GM12878 (cell line): ENCODE measurements at places on chromosomes 2 and 18.
A peak's percentile ranks its signal among the peaks of the same experiment; 100 is the strongest.

GRCh38 chr2:164967781-164968228 is 12.5 kb upstream of the SLC38A11 start:
- no peak for DNase-seq

GRCh38 chr18:3248062-3248657 is 559 bp downstream of the MYL12A start:
- no peak for DNase-seq

- DNase-seq = no peak
These were observed 48.9 kb downstream of the EFR3B start for GRCh38 chr2:25090801-25091200.

GRCh38 chr2:197164141-197164754 is 146.3 kb downstream of the ANKRD44 start:
- DNase-seq = no peak

- no peak for DNase-seq
These were observed 15.6 kb upstream of the INO80C start for GRCh38 chr18:35513181-35513936.

DNA sequence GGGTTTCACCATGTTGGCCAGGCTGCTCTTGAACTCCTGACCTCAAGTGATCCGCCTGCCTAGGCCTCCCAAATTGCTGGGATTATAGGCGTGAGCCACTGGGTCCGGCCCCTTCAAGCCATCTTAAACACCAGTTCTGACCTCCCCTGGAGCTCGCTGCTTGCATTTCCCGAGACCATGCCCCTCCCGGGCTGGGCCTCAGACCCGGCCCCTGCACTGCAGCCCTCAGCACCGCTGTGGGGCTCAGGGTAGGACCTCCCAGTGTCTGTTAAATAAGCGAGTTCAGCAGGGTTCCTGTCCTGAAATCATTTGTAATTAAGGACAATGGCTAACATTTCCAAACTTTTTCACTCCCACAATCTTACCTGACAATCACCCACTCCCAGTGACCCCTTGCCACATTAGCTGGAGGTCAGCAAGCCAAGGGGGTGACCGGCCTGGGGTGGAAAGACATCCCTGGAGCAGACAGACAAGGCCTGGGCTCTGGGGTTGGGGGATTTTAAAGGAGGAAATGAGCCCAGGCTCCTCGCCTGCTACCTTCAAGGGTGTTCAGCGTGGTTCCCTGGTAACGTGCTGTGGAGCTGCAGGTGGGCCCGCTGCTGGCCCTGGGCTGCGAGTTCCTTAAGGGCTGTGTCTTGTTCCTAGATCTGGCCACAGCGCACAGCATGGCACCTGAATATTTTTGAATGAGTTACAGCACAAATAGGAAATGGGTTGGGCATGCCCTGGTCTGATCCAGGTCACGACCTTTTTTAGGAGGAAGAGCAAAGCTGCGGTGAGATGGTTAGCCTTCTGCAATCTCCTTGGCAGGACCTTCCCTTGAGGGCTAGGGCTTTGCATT is 15.1 kb downstream of the CYS1 start:
- DNase-seq = no peak

- DNase-seq = no peak
These were observed 120.0 kb downstream of the DNAH6 start for GRCh38 chr2:84636080-84636971.

DNA sequence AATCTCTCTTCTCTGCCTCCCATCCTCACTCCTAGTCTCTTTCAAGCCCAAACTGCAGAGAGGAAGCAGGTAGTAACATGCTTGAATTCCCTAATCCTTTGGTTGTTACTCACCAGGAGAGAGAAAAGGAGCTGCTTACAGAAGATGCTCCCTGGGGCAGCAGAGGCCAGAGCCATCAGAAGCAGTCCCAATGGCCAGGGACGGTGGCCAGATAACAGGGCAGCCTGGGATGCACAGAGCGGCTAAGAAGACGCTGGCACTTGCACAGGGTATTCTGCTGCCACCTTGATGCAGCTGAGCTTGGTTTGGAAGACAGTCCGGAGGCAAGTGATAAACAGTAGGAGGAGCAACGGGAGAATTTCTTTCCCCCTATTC is 250 bp downstream of the DSC1 start:
- no peak for DNase-seq

DNA sequence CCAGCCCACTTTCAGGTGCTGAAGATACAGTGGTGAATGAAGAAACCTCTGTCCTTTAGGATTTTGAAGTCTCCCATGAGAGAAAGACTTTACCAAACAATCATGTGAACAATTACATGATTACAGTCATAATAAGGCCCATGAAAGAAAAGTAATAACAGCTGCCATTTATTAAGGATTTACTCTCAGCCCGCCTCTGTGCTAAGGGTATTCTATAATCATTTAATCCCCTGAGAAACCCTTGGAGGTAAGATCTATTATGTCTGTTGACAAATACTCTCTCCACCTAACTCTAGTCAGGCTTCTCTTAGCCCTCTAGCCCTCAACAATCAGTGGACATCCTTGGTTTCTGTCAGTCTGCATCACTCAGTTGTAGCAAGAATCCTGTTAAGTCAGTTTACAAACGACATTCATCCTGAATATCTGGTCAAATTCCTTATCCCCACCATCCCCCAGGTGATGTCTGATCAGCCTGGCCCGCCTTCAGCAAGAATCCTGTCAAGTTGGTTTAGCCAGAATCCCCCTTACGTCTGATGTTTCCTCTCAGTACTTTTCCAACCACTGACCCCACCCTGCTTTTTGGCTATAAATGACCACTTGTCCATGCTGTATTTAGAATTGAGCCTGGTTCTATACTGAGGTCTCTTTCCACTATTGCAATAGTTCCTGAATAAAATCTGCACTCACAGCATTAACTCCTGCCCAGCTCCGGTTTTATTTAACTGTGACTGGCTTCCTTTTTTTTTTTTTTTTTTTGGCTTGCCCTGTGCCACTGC is 12.2 kb upstream of the SOCS6 start:
- DNase-seq = no peak

DNA sequence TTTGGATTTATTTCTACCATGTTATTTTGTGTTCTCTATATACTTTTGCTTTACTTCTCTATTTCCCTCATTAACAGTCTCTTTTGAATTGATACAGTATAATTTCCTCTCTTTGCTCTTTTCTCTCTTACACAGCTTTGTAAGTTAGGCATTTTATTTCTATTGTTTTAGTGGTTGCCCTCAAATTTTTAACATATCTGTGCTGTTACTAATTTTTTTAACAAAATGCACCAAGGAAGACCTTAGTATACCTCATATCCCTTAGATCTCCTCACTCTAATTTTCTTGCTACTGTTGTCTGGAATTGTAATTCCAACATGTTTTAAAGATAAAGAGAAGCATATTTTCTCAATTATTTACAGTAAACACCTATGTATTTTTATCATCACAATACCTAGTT is 416.8 kb upstream of the SLC14A2 start:
- DNase-seq = no peak

DNA sequence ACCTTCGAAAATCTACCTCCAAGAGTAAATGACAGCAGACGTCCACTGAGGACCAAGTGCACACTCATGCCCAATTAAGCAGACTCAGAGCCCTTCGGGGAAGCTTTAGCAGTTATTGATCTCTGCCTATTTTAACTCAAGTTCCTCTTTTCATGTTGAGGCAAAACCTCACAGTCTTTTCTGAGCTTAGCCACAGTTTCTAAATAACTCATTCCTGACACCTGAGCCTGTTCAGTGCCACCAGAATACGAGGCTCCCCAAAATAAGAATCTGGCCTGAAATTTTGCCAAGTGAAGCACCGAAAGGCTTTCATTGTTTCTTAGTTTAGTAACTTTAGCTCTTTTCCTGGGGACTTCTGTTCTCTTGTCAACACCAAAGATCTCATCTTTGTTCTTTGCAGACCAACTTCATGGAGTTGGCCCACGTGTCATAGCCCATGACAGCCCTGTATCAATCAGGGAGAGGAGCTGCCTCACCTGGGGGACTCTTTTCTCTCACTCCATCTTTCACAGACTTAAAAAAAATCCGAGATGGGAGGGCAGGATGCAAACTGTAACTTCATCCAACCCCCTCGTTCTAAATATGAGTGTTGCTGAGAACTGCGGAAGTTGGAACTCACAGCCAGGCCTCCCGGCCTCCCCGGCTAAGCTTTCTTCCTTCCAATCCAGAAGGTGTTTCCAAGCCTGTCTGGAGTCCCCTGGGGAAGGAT is 22.2 kb downstream of the INPP5D start:
- DNase-seq = peak; percentile 95

GRCh38 chr2:156340804-156341451 is 8.4 kb upstream of the NR4A2 start:
- DNase-seq = no peak

GRCh38 chr2:162490052-162490717 is 146.3 kb downstream of the GCA start:
- DNase-seq = peak; percentile 24

DNA sequence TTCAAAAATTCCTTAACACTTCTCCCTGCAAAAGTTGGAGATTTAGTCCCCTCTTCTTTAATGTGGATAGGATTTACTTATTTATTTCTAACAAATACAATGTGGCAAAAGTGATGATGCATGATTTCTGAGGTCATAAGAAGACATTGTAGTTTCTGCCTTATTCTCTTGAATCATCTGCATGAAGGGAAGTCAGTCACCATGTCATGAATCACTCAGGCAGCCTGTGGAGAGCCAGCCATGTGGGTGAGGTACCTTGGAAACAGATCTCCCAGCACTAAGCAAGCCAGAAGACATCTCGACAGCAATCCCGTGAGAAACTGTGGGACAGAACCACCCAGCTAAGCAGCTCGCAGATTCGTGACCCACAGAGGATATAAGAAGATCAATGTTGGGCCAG is 2.7 kb upstream of the ZC3H8 start:
- no peak for DNase-seq

DNA sequence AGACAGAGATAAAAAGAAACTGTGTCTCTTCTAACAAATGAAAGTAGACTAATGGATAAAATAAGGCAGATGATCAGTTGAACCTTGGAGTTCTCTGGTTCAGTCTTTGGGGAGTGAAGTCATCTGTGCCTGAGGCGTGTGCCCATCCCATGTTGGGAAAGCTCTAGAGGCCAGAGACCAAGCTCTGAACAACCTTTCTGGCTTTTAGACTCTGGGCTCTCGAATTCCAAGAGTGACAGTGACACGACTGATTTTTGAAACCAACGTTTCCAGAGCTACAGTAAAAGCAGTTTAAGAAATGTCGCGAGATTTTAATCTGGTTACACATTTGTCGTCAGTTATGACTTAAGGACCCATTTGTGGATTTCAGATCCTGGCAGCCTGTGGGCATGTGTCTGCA is 83.7 kb upstream of the APCDD1 start:
- DNase-seq = no peak

DNA sequence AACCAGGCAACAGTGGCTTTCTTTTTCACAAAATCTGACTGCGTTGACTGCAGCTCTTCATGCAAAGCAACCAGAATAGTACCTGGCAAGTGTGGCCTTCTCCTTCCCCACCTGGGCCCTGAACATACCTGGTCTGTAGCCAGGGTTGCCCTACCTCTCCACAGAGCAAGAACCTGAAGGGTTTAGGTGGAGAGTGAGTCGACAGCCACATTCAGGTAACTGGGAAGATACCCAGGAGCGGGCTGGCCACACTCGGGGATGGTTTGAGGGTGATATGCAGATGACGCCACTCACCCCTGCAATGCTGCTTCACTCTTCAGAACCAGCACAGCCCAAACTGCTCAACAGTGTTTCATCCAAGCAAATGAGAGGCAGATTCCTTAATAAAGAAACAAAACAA is 117.3 kb downstream of the TTC32 start:
- DNase-seq = no peak

DNA sequence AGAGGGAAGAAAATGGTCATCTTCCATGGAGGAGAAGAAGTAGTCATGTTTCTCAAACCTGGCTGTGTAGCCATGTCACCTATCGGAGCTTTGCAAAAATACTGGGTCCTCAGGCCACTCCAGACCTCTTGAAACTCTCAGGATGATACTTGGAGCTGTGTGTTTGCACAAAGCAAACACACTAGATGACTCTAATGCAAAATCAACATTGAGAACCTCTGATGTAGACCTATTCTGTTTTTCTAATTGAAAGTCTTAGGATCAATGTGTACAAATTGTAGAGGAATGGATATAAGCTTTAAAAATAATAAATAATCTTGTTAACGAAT is 444.3 kb downstream of the RND3 start:
- DNase-seq = no peak

DNA sequence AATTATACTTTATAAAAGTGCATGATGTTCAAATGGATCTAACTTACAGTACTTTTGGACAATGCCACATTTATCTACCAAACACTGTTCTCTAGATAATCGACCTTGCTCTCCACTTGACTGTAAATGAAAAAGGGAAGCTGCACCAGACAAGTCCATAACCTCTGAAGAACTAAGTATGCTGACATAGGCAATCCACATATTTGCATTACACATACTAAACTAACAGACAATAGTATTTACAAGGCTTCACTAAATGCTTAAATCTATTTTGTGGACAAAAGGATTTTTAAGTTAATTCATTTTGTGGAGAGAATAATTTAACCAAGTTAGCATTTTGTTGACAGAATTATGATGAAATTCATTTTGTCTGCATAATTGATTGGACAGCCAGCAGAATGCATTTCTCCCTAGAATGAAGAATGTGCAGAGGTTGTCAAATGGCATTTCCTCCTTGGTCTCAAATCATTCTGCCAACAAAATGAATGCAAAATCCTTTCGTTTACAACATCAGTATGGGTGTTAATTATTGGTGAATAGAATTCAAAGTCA is 520.9 kb downstream of the CPS1 start:
- no peak for DNase-seq

GRCh38 chr2:108613261-108614042 is 79.2 kb downstream of the LIMS1 start:
- DNase-seq = no peak

DNA sequence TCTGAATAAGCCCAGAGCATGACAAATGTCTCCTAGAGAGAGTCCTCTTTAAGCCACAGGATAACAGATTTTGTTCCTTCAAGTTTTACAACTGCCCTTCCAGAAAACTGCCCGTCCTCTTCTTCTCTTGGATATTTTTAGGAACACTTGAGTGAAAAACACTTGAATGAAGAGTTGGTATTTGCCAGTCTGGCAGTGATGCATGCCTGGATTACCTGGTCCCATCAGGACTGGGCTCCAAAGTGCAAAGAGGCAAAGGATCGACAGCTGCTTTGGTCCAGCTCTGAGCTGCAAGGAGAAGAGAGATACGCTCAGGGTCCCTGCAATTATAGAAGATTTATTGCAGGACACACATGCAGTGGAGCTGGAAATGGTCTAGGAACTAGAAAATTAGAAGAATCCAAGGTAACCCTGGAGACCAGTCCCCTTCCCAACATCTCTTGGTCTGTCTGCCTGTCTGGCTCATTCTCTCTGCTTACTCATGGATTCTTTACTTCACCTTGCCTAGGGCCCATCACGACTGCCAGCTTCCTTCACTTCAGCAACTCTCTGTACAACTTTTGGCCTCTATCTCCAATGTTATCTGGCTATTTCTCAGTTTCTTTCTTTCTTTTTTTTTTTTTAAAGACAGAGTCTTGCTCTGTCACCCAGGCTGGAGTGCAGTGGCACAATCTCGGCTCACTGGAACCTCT is 112.1 kb upstream of the SIX2 start:
- no peak for DNase-seq

- DNase-seq = no peak
These were observed 175.2 kb downstream of the TNS1 start for GRCh38 chr2:217827430-217828201.

GRCh38 chr2:150464986-150465385 is 22.5 kb downstream of the RND3 start:
- no peak for DNase-seq
